Panc1 (cell line): ENCODE measurements at places on chromosomes 11 and 22.

- DNase-seq = no peak
These were observed 113.4 kb downstream of the CASP12 start for GRCh38 chr11:104784684-104785460.

DNA sequence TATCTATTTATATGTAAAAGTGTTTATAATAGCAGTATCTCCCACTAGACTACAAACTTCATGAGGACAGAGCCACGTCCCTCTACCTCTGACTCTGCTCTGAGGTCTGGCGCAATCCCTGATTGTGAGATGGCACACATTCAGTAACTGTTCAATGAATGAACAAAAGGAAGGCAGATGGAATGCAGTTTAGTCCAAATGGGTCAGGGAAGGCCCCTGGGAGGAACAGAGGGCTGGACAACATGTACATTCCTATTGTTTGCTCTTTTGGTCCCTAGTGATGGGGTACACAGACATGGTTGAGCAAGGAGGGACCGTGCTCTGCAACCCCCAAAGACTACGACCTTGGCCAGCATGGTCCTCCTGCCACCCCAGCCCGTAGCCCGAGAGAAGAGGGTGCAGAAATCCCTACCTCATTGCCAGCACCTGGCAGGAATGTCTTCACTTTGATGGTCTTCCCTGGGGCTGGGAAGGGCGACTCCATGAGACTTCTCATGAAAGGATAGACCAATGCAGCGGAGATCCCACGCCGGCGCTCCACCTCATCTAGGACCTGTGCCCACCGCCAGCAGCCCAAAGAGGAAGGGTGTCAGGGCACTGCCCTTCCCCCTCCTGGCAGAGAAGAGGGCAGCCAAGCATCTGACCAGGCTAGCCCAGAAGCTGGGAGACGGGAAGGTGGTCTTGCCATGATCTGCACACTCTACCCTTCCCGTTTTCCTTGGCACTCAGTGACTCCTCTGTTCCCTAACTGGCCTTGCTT is 24.3 kb downstream of the RPL27A start:
- no peak for DNase-seq

DNA sequence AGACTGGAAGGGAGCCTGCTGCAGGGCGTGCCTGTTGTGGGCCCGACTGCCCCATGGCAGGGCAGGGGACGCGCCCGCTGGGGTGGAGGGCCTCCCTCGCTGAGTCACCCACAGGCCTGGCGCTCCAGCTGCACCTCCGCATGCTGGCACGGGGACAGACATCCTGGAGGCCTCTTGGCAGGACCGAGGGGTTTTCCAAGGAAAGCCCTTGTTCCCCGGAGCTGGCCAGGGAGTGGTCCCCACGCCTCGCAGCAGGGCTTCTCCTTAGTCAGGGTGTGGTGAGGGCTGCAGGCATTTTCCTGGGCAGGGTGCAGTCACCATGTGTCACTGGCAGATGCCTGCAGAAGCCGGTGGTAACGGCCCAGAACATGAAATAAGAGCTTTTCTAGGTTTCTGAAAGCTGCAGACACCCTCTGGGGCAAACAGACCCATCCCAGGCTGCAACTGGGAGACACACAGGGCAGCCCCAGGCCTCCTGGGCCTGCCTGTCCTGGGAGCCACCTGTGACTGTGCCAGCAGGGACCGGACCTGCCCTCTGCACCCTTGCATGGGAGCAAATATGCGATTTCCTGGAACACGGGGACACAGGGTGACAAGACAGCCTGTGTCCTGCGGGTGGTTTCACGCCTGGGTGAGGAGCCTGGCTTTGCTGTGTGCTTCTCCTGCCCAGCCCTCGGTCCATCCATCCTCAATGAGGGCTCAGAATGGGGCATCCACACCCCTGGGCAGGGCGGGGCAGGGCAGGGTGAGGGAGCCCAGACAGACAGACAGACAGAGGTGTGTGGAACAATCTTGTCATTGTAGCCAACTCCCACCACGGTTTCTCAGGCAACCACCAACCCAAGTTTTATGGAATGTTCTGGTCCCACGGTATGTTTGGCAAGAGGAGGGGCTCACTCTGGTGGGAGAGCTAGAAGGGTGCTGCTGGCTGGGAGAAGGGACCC is 43.2 kb upstream of the FADD start:
- DNase-seq = peak; percentile 27

- DNase-seq = no peak
These were observed 76.7 kb downstream of the PISD start for GRCh38 chr22:31585161-31585859.

- no peak for DNase-seq
These were observed 9.9 kb downstream of the SLC43A3 start for GRCh38 chr11:57417056-57417455.

DNA sequence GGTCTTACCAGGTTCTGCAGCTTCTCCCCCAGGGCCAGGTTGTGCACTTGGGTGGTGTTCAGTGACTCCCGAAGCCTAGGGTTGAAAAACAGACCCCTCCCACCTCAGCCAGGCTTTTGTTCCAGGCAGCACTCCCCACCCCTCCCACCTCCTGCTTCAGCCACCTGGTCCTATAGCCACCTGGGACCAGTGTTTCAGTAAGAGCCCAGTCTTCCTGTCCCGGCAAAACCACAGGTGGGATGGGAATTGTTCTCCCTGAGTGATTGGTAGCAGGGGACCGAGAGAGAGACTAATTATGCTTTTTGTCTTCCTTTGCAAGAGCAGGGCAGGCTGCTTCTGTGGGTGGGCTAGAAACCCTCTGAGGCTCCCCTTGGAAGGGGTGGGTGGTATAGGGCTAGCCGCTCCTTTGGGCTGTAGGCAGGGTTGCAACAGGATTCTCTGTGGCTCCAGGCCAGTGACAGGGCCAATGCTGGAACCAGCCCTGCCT is 8.5 kb upstream of the NAALADL1 start:
- DNase-seq = no peak

DNA sequence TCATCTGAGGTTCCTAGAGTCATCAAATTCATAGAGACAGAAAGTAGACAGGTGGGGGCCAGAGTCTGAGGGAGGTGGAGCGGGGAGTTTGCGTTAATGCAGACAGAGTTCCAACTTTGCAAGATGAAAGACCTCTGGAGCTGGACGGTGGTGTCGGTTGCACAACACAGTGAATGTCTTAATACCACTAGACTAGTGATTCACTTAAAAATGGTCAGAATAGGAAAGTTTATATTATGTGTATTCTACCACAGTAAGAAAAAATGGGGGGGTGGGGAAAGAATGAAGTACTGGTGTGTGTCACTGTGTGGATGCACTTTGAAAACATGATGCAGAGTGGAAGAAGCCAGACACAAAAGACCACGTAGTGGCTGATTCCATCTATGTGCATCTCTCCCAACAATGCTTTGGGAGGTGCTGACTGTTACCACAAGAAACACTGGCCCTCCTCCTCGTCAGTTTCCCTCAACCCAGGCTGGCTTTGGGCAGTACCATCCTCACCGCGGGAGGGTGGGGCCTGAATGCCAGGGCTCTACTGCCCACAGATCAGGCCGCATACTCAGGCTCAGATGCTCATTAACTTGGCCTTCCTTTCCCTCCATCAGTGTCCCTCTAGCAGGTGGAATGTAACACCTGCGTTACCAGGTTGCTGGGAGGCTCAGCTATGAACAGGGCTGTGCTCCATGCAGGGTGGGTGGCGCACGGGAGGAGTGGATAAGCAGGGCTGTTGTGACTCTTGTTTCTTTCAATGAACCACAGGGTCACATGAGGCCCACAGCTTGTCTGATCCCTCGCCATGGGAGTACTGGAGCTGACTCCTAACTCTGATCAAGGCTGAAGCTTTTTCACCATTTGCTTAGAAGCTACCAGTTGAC is 297.0 kb downstream of the CTTN start:
- no peak for DNase-seq

- no peak for DNase-seq
These were observed 5.1 kb upstream of the C11orf24 start for GRCh38 chr11:68276861-68277260.

DNA sequence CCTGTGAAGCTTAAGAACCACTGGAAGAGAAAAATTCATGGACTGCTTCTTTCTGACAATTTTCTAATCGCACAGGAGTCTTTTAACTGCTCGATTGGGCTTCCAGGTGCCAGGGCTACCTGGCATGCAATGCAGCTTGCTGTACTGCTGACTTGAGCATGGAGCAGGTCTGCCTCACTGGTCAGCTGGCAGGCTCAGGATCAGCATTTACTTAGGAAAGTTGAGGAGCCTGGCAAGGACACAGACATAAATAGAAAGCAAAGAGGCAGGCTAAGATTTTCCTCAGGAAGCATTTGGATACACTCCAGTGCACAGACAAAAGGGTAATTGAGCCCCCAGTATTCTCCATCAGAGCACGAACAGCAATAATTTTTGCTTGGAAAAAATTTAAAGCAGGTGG is 163.5 kb downstream of the CSNK2A3 start:
- DNase-seq = no peak

DNA sequence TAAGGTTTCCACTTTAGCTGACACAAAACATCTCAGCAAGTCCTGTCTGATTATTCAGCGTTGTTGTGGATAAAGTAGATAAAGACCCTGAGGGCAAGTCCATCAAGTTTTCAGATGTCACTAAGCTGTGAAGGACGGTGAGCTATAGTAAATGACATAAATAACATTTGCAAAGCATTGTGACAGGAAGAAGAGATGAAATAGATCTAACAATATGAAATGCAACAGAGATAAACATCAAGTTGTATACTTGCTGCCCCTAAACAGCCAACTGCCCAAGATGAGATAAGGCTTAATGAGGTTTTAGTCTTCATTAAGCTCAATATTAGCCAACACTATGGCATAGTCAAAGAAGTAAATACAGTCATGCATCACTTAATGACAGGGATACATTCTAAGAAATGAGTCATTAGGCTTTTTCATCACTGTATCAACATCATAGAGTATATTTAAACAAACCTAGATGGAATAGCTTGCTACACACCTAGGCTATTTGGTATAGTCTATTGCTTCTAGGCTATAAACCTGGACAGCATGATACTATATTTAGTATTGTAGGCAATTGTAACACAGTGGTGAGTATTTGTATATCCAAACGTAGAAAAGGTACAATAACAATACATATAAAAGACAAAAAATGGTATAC is 625.1 kb upstream of the ANO5 start:
- no peak for DNase-seq

DNA sequence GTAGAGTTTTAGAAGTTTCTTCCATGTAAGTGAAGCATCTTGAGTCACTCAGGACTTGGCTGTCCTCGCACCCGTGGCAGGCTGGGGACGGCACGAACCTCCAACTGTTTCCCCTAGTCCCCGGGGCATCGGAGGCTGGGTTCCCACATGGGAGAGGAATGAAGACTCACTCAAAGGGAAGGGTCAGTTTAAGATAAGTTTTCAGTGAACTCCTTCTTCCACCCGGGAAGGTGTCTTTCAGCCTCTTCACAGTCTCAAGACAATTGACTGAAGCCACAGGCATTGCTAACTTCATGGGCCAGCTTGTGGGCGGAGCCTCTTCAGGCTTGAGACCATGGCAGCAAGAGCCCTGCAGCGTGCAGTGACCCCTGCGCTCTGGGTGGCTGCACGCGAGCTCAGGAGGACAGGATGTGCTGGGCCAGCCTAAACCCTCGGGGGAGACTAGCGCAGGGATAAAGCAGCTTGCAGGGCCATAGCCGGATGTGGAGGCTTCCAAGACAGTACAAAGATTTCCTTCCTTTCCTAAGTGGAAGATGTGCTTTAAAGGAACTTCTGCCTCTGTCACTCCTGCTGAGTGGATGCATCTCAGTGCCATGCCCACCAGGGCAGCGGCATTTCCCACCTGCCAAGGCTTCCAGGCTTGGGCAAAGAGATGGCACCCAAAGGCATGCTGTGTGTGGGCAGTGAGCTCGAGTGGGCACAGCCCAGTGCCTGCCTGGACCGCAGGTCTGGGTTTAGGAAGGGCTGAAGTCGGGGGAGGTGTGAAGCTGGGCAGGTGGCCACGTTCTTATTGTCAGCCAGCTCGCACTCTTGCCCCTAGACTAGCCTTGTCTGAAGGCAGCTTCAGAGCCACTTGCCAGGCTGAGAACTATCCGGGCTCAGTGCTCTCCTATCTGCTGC is 32.9 kb downstream of the PPIL2 start:
- no peak for DNase-seq

DNA sequence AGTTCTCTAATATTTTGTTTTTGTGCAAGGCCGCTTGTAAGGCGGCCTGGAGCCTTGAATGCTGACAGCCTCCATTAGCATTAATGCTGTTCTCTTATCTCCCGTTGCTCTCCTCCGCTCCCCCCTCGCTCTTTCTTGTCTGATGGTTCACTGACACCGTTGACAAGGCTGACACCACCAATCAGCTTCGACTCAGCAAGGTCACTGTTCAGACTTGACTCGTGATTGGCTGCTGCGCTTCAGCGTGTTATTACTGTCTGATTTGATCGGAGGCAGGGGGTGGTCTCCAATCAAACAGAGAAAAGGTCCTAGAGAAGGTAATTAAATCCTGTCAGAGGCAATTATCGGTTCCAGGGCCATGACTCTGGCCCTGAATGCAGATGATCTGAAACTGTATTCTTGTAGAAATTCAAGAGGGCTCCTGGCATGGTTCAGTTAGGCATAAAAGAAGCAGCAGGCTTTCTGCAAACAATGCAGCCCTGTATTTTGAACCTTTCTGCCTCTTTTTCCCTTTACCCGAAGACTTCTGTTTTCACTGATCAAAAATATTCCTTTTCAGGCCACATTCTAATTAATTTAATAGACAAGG is 49.3 kb upstream of the MPPED2 start:
- DNase-seq = no peak

DNA sequence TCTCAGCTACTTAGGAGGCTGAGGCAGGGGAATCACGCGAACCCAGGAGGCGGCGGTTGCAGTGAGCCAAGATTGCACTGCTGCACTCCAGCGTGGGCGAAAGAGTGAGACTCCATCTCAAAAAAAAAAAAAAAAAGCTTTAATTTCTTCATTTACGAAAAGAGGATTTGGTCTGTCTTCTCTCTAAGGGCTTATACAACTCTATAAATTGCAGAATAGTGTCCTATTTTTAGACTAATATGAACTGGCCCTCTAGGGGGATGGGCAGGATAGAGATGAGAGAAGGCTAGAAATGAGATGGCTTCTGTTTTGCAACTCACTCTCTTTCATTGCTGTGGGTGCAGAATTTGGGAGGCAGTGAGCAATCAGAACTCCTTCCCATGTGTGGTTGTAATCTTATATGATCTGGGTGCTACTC is 11.3 kb downstream of the MAML2 start:
- no peak for DNase-seq
